ENCODE measurements at places on chromosomes 4 and X. TPM values are rescaled to one million over a fixed set of nuclear protein-coding genes. Genes with fewer than 3 reads are reported as not detected.

Gene RTL3
- total RNA-seq, result 10.0 TPM

GRCh38 chr4:59537246-59537886 lies 1662.8 kb upstream of the ADGRL3 start:
- H3K27me3 ChIP-seq, result no peaks in the 10 kb centered on the region
- no peaks in the 10 kb centered on the region for H3K4me1 ChIP-seq
- no peak overlapping the region for H3K27ac ChIP-seq
- H3K4me3 ChIP-seq, result no peak overlapping the region

DNA sequence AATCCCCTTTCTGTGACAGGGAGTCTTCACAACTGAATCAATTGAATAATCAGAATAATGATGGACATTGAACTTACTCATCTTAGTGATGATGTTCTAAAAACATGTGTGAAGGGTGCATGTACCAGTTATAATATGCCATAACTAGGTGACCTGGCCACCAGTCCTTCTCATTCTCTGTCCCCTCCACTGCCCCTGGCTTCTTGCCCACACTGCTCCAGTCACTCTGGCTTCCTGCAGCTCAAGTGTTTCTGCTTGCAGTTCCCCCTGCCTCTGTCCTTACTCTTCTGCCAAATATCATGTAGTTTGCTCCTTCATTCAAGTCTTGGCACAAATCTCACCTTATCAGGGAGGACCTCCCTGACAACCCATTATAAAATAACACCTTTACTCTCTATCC lies 168.1 kb upstream of the SLC7A11 start:
- no peaks in the 10 kb centered on the region for H3K4me1 ChIP-seq
- ATAC-seq, result no peak
- no peak overlapping the region for H3K4me3 ChIP-seq
- H3K27ac ChIP-seq, result no peak overlapping the region
- H3K36me3 ChIP-seq, result no peaks in the 10 kb centered on the region

GRCh38 chrX:4909348-4909747 lies 1195.9 kb upstream of the PRKX start:
- no peak overlapping the region for H3K4me3 ChIP-seq
- no peaks in the 10 kb centered on the region for H3K27me3 ChIP-seq
- H3K4me1 ChIP-seq, result no peaks in the 10 kb centered on the region
- no peak for ATAC-seq
- H3K36me3 ChIP-seq, result no peaks in the 10 kb centered on the region
- H3K27ac ChIP-seq, result no peak overlapping the region

DNA sequence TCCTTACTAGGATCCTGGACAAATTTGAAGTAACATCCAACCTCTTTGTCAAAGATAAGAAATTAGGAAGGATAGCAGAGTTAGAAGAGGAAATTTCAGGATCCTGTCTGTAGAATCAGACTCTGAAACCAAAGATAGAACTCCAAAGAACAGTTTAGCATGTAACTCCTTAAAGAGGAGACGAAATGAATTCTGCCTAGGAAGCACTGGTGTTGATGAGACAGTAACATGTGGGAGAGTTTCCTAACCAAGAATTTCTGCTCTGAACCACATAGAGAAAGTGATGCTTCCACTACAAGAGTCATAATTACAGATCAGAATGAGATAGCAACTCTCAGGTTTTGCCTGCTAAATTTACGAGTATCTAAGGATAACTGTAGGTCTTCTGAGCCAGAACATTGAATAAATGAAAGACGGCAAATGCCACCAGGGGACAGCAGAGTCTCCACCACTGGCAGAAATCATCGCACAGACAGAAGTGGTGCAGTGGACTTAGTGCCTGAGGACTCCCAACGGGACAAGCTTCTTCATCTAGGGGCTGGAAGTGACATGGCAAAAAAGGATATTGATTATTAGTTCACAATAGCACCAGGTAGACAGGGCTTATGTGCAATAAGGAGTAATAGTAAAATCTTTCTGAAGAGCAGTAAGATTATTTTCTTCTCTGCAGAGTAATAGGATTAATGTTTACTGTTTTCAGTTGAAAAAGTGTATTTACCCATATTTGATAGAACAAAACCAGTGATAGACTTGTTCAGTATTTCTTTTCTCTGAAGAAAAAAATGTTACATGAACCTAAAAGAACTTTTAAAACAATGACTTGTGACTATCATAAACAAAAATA lies 6.7 kb upstream of the PPID start:
- peak; percentile 86 for ATAC-seq
- no peaks in the 10 kb centered on the region for H3K36me3 ChIP-seq
- no peaks in the 10 kb centered on the region for H3K27me3 ChIP-seq
- no peak overlapping the region for H3K27ac ChIP-seq

DNA sequence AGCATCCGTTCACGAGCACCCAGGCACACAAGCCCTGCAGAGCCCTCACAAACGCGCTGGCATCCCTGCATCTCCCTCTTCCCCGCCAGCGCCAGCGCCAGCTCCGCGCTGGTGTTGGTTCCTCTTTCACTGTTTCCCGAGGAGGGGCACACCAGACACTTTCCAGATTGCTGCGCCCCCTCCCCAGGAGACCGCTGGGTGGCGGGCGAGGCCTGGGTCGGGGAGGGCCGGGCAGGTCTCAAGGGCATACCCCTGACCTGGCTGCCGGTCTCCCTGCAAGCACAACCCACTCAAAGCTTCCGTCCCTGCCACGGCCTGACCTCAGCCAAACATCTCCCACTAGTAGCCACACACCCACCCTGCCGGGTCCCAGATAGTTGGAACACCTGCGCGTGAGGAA lies 2.2 kb upstream of the NKX1-1 start:
- H3K27ac ChIP-seq, result no peak overlapping the region
- H3K4me1 ChIP-seq, result peaks cover 50% of the 10 kb centered on the region
- no peak for ATAC-seq
- H3K4me3 ChIP-seq, result no peak overlapping the region

Gene MYOZ2
- total RNA-seq, result 0.20 TPM
